HAP-1 (cell line): ENCODE measurements at places on chromosomes 11 and 22.

DNA sequence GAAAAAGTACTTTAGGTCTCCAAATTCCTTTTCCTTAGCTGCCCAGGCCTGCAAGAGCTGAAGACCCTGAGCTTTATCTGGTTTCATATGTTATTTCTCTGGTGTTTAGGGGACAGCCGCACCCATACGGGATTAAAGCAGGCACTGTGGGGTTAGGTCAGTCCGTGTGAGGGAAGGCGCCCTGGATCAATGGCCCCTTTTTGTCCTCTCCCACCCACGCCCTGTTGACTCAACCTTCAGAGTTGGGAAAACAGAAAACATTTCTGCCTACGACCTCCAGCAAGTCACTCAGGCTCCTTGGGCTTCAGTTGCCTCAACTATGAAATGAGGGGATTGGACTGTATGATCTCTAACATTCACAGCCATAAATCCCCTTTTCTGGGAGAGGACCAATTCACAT is 55.2 kb upstream of the BARX2 start:
- no peak for DNase-seq

DNA sequence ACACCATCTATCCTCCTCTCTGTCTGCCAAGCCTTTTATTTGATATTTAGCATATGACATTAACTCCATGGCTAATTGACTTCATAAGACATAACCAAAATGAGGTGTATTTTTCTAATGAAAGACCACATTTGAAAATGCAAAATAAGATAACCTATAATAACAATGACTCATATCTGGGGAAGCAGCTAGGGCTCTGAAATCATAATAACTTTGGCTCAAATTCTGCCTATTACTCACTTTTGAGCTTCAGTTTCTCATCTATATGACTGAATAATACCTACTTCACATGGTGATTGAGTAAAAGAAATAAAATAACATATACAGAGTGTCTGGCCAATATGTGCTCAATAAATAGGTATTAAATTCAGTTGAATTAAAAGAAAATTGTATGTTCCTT is 1419.8 kb upstream of the TENM4 start:
- DNase-seq = no peak

- no peak for DNase-seq
These were observed 442.2 kb downstream of the BUD13 start for GRCh38 chr11:116330439-116331185.

GRCh38 chr11:8352103-8352875 is 88.6 kb upstream of the LMO1 start:
- no peak for DNase-seq

DNA sequence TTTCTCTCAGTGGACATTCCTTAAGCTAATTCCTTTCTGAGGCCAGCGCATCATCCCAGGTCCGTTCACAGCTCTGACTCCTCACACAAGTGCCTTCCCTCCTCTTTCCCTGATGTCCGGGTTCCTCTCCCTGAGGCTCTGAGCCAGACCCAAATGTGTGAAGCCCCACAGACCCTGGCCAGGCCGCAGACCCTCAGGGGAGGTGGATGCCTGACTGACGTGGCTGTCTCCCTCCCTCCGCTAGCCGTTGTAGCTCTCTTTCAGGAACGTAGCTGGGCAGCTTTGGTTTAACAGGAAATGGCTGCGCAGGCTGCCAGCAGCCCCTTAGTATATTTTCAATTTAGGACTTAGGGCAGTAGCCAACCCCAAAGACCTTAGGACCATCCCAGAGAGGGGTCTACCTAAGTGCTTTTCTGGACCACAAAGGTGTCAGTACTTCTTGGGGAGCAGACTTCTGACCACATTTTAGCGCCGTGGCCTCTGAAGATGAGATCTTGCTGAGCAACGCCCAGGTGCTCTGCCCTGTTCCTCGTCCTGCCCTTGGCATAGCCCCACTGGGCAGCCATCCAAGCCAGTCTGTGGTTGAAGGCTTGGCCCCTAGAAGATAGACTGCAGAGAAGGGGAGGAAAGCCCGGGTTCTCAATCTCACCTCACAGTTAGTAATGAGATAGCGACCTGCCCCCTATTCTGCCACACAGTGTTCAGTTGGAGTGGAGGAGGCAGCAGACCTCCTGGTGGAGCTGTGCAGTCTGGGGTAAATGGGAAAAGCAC is 27.0 kb downstream of the MYBPC3 start:
- DNase-seq = no peak

- no peak for DNase-seq
These were observed 12.4 kb downstream of the UCP2 start for GRCh38 chr11:73969991-73970800.

DNA sequence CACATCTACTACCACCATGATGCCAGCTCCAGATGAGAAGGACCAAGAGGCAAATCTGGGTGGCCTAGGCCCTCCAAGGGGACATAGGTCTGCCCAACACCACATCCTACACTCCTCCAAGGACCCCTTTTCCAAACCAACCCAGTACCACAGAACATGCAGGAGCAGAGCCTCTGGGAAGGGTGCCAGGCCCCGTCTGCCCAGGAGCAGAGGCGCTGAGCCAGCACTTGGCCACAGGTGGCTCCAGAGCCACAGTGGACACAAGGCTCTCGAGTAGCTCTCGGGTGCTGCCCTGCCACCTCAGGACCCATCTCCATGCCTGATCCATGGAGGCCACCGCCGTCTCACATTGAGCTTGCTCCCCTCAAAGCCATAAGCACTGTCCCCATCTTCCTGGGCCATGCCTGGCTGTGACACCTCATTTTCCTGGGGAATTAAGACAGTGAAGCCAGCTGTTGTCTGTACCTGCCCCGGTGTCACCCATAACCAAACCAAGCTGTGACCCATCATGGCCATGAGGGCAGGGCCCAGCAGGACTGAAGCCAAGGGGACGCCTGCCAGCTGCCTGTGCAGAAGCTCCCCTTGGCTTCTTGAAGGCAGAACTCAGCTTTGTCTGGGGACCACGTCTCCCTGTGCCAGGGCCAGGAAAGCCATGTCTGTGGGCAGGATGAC is 7.4 kb downstream of the MOB2 start:
- no peak for DNase-seq

GRCh38 chr11:118305726-118306125 is 1.2 kb downstream of the CD3E start:
- no peak for DNase-seq

DNA sequence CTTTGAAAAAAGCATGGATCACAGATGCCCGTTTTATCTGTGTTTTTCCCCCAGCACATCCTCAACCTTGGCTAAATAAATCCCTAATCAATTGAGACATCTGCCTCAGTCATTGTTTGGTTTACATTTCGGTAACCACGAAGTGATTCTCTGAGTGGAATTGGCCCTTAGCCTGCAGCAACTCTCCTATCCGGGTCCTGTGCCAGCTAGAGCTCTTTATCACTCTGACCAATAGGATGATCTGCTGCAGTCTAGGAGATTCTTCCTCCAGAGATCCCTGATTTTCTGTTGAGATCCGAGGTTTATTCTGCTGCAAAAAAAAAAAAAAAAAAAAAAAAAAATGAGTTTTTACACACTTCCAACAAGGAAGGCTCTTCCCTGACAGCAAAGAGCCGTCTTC is 137.3 kb downstream of the KCNA4 start:
- no peak for DNase-seq

- no peak for DNase-seq
These were observed 15.0 kb downstream of the VWCE start for GRCh38 chr11:61279934-61280659.

GRCh38 chr11:9951807-9952206 is 287.9 kb downstream of the SWAP70 start:
- DNase-seq = no peak

DNA sequence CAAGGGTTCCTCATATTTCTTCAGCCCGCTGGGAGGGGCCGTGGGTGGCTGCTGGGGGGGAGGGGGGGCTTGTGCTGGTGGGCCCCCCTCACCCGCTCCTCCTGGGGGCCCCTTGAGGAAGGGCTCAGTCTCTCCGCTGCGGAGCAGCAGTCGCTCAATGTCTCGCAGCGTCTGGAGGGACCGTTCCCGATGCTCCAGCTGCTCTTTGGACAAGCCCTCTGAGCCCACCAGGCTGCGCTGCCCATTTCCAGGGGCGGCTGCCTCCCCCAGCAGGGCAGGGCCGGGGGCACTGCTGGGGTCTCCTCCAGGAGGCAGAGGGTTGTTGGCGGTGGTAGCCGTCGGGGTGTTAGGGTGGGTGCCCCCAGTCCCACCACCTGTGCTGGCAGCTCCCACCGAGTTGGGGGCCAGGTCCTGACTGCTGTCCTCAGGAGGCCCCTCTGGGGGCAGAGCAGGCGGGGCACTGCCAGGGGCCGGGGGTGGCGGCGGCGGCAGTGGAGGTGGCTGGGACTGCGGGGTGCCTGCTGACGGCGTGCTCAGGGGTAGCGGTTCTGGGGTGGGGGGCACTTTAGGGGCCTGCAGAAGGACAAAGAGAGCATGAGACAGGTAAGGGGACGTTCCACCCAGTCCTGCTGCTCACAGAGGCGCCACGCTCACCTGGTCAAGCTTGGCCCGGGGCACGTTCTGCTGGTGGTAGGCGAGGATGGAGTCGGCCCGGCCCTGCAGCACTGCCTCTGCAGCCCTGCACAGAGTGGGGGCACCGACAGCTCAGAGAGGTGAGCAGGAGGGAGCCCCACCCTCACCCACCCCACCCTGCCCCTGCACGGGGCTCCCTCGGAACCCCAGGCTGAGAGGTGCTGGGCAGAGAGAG is 18.9 kb downstream of the CXCR5 start:
- DNase-seq = no peak

DNA sequence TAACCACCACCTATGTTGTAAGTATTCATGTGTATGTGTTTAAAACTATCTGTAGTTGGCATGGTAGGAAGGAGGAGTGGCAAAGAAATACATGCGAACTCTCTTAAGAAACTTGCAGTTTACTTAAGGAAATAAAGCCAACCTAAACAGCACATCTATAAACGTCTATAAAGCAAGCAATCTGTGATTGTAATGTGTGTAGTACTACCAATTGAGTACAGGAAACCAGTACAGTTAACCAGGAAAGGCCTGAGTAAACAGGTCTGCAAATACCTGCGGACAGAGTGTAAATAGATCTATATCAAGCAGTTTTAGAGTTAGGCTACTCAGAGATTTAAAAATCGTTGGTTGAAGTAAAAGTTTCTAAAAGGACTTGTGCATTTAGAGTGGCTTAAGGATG is 59.5 kb upstream of the AMOTL1 start:
- no peak for DNase-seq

DNA sequence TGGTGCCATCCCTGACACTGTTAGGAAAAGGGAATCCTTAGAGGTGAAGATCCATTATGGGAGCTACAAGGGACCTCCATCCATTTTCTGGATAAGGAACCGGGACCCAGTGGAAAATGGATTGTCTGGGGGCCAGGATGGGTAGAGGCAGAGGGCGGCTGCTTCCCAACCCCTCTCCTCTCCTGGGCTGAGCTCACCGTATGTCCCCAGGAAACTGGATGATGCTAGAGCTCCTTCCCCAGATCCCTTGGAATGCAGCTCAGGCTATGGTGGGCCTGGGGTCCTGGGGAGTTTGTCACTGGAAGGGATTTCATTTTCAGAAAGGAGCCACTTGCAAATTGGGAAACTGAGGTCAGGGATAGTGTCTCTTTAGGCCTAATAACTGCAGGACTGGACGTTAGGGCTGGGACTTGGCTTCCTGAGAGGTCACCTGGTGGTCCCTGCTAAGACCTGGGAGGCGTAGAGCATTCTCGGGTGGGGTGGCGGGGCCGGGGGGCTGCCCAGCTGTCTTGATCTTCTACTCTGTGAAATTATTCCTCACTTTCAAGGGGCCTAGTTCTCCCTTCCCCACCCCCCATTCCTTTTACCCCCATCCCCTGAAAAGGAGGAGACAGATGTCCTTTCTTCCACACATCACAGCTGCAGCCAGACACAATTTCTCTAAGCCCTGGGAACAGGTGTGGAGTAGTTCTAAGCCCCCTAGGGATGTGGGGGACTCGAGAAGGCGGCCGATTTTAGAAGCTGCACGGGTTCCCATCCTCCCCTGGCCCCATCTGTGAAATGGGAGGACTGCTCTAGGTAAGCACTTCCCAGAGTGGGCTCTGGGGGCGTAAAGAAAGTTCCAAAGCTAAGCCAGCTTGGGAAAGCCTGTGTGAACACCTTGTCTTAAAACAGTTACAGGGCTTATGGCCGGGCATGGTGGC is 99.8 kb downstream of the PKNOX2 start:
- no peak for DNase-seq

DNA sequence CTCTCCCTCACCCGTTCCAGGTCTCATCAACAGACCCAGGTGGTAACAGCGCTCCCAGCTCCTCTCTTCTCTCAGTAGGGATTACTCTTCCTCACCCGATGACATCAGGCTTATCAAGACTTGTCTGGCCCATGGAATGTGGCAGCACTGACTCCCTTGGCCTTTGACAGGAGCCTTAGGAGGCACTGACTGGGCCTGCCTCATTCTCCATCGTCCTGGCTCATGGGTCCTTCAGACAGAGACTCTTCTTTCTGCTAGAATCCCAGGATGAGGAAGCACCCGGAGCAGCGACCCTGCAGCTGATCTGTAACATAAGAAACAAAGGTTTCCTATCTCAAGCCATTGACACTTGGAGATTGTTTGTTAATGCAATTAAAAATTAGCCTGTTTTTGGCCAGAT is 1063.6 kb downstream of the TBC1D22A start:
- DNase-seq = no peak

- no peak for DNase-seq
These were observed 94.3 kb downstream of the ISX start for GRCh38 chr22:35160268-35160667.

DNA sequence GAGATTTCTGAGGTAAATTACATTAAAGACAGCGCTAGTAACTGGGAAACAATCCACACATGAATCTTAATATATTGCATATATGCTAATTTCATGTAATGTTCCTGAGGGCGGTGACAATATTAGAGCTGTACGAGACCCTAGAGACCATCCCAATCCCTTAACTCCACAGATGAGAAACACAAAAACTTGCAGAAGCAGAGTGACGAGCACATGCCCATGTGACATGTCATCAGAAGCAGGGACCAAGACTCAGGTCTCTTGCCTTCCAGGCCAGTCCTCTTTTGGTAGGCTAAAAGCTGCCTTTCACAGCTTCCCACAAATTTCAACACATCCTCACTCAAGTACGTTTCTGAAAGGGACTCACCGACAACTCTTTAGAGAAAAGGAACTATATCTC is 11.8 kb downstream of the MAPK1 start:
- no peak for DNase-seq

DNA sequence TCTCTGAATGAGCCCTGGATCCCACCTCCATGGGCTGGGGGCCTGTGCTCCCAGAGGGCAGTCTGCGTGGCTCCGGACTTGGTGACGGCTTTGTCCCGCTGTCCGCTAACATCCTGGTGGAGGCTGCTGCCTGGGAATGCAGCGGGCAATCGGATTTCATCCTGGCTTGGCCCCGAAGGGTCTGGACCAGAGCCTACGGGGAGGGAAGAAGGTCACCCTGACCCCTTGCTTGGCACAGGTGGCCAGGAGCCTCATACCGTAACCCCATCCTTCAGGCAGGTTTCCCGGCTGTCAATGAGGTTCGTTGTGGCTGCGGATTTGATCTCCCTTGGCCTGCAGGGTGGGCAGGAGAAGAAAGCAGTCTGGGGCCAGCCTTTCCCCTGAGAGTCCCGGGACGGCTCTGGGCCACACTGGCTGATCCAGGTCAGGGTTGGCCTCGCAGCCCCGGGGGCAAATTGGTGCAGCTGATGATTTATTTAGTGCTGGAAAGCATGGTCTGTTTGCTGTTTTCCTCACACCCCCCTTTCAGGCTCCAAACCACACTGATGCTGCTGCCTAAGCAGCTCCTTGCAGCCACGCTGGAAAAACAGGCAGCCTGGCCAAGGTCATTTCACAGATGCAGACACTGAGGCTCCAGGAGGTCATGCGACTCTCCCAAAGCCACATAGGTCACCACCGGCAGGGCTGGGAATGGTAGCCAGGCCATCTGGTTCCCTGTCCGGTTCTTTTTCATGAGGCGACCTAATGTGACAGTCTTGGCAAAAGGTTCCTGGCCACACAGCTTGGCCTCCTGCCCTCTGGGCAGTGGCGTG is 15.0 kb downstream of the PRDM11 start:
- DNase-seq = no peak

- DNase-seq = no peak
These were observed 133.9 kb downstream of the PLEKHA7 start for GRCh38 chr11:16880184-16880801.
